Activated CD8-positive, alpha-beta T cell treated with anti-CD3 and anti-CD28 coated beads for 36 hours (primary cell): ENCODE measurements at places on chromosomes 12 and 14.

GRCh38 chr12:64192644-64193444, 29.3 kb downstream of the KICS2 start:
- DNase-seq, result no peak

- DNase-seq, result peak; percentile 46
Measured at GRCh38 chr12:32896432-32897280, at the start of gene PKP2. Gene PKP2, minus strand, starts transcription at chr12:32896777. Its CDS starts 46 bp downstream, at chr12:32896731.

DNA sequence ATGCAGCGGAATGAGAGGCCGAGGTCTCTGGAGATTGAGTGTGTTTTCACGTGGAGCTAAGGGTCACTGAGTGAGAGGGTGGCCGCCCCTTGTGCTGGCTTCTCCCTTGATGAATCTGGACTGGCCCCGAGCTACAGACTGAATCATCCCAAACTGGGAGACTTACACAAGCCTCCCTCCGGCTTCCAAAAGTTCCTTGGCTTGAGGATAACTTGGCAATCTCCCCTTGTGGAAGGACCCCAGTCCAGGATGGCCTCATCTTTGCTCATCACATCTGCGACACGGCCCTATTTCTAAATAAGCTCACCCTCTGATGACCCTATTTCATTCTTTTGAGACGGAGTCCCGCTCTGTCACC, 41.5 kb upstream of the FBRSL1 start:
- DNase-seq, result no peak

DNA sequence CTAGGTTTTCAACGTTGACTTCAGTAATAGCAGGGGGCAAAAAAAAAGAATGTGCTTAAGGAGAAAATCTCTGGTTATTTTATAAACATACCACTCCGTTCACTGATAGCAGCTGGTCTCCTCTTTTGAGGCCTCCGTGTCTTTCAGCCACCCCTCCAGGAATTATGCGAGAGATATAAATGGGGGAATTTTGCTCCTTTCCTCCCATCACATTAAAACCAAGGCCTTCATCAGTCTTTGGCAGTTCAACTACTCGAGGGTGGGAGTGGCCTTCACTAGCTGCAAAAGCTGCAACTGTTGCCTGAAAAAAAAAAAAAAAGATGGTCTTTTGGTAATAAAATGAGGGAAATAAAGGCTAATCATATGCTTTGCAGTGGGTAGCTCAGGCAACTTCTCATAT, 92.1 kb downstream of the LIN7A start:
- DNase-seq, result no peak

DNA sequence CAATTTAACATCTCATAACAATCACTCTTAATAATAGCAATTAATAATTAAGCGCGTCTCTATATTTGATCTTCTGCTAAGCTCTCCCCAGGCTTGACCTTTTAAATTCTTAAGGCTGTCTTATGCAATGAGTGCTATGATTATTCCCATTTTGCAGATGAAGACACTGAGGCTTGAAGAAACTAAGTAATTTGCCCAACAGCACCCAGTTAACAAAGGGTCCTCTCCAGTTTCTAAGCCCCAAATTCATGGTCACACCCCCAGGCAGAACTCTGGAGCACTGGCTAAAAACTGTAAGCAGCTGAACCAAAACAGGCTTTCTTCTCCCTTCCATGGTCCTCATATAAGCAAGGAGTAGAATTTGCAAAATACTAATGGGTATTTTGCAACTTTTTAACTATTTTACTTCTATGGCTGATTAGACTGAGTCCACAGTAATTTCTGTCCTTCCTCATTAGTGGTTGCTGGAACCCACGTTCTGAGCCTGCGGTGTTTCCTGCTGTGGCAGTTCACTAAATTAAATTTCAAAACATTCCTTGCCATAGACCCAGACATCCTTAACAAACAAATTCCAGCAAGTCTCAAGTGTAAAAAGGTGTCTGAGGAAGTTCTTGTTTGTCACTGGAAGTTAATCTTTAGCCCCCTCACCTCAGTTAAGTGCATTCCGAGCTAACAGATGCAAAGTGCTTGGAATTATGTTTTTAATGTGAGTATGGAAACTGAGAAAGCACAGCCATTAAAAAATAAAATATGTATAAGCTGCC, 76.5 kb downstream of the TMEM132D start:
- DNase-seq, result no peak

GRCh38 chr12:116408489-116409250, 131.2 kb upstream of the MED13L start:
- no peak for DNase-seq

DNA sequence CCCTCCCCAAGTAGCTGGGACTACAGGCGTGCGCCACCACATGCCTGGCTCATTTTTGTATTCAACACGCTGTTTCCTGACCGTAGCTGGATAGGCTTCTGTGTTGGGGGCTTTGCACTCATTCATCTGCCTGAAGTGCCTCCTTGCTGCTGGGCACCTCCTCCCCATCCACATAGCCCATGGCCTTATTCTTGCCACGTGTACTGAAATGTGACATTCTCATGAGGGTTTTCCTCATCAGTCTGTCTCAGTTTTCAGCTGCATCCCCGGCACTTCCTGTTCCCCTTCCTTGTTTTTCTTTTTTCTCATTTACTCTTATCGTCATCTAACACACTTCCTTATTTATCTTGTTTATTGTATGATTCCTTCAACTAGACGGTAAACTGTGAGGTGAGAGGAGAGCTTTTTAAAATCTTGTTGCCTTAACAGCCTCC, 36.6 kb downstream of the RCOR1 start:
- no peak for DNase-seq

- no peak for DNase-seq
Measured at GRCh38 chr14:72677664-72678063, 216.2 kb downstream of the DPF3 start.
